ENCODE measurements at places on chromosomes 5 and 9.
A peak's percentile ranks its signal among the peaks of the same experiment; 100 is the strongest.

DNA sequence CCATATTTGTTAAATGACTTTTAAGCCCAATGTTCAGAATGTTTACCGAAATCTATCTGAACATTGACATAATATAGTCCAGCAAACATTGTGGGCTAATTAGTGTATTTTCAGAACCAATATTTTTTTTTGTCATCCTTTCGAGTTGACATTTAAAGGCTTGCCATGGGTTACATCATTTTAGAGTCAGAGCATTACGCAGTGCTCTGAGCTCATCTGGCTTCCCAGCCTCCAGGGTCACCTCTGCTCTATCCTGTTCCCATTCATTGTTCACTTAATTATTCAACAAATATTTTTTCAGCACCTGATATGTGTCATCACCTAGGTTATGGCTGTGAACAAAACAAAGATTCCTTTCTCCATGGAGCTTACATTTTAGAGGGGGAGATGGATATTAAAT lies 80.2 kb downstream of the SREK1 start:
- no peak for DNase-seq

DNA sequence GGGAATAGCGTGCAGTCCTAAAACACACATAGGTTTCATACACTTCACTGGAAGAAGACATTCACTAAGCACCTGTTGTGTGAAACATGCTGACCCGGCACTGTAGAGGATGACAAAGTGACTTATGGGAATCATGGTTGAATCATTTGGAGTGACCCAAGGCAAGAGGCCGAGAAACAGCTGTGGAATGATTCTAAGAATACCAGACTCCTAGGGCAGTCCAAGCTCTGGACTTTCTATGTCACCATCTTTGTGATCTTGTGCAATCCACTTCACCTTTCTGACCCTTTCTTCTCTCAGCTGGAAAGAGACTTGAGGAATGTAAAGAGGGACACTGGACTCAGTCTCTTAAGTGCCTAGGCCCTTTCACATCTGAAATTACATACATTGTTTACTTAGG lies 13.1 kb downstream of the MSANTD3 start:
- DNase-seq = no peak

DNA sequence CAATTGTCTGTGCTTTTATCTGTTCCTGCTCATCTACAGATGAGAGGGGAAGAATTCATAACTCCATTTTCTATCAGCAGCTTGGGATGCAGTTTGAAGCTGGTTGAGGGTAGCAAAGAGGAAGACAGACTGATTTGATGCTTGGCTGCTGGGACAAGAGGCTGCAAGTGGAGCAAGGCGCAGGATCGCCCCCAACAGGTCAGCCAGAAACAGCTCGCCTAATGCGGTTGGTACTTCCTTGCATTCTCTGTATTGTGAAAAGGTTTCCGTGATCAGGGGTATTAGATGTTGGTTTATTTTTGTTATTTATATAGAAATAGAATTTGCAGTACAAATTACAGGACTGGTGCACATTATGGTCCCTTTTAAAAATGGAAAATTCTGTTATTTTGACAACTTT lies 40.6 kb downstream of the ZNF883 start:
- DNase-seq = no peak

- DNase-seq = no peak
These were observed 270.1 kb upstream of the PTGER4 start for GRCh38 chr5:40409601-40410000.

- DNase-seq = no peak
These were observed 84.9 kb downstream of the SLCO4C1 start for GRCh38 chr5:102211165-102211564.

DNA sequence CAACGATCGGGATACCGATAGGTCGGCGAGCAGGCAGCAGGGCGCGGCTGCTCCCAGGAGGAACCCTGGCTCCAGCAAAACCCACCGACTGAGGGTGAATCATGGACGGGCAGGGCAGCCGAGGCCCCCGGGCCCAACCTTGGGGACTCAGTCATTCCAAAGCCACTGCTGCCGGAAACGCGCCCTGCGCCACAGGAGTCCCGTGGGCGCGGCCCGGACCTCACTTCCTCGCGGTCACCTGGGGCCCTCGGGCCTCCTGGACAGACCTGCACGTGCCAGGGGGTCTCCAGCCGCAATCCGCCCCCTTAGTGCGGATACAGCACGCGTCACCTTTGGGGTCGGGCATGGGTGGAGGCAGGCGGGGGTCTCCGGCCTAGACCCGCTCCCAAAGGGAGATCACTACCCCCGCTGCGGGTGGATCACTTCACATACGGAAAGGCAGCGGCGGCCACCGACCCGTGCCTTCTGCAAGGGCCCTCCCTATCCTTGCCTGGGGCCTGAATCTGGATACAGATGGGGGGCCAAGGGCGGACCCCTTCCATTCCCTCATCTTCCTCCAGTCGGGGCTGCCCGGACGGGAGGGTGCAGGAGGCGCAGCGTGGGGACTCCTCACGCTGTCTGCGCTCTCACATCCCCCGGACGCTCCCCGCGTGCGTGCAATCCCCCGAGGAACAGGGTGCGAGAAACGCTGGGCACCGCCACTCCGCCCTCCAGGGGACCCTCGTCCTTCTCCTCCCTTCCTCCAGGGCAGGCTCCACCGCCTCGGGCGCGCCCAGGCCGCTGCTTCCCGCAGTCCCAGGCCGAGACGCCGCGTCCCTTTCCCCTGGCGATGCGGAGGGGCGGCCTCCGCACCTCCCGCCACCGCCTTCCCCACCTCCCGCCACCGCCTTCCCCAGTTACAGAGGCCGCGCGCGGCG lies 586 bp downstream of the TXN start:
- DNase-seq = peak; percentile 17

DNA sequence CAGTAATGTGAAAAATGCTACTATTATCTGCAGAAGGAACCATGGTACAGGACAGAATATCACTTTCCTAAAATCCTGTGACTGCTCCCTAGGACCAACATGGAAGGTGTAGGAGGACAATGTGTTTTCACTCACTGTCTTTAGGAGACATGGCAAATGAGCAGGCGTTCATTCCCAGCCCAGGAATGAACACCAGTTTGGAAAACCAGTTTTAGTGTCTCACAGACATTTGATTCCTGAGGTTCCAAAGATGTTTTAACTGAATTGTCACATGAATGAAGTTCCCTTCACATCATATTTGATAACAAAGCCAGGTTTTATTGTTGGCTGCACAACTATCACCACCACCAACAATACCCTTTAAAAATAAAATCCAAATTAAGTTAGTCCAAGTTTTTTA lies 178.2 kb downstream of the ENC1 start:
- no peak for DNase-seq

DNA sequence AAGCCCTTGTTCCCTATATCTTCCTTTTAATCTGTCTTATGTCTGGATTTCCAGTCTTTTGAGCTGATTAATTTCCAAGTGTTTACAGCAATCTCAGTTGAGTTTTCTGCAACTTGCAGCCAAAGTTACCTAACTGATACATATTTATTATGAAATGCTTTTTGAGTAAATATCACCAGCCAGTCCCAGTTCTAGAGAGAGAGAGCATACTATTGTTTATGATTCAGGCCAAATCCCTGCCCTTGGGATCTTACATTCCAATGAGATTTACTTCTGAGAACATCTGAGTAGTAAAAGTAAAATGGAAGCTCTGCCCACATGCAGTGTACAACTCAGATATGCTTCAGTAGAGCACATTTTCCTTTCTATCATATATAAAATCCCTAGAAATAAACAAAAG lies 661.7 kb downstream of the KCTD16 start:
- DNase-seq = no peak

GRCh38 chr5:142955628-142956027 lies 185.5 kb downstream of the ARHGAP26 start:
- no peak for DNase-seq

DNA sequence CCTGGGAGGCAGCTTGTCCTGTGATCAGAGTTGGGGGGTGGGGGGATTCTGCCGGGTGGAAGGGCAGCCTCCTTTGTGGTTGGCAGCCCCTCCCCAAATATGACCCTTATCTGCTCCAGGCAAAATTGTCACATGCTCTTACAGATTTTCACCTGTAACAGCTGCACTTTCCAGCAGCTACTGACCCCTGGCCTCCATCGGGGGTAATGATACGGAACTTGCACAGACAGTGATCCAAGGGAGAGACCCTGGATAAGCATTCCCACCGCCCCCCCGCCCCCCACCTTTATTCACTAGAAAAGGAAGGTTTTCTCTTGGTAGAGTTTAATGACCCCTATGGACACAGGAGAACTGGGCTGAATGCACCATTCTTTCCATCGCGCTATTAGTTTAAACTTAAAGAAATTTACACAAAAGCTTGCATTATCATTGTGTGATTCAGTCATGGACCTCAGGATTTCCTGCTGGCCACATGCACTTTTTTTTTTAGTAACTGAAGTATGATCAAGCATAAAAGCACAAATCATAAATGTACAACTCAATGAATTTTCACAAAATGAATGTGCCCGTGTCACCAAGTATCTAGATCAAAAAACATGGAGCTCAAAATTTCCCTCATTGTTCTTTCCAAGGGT lies 10.7 kb upstream of the ZBTB34 start:
- DNase-seq = no peak

GRCh38 chr9:98998441-98999151 lies 54.9 kb downstream of the COL15A1 start:
- DNase-seq = peak; percentile 39

Measured in activated T-cell treated with anti-CD3 and anti-CD28 coated beads for 4 hours (primary cell).